ENCODE measurements at places on chromosomes 3 and 15.

DNA sequence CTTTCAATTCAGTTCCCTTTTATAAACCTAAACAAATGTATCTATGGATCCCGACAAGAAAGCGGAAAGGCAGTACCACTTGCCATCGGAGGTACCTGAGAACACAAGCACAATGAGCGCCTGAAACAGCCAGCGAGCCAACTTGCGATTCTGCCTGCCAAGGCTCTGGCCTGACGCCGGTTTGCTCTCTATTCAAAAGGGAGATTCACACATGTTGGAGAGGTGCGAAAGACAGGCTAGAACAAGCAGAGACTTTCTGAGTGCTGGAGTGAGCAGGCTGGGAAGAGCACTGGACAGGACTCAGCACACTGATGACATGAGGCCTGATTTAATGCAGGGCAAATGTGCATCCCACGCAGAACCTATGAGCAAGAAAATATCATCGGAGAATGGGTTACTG, 17.7 kb upstream of the PRR23E start:
- no peak for DNase-seq

GRCh38 chr3:73100741-73101559, 39.5 kb downstream of the EBLN2 start:
- peak; percentile 56 for DNase-seq

DNA sequence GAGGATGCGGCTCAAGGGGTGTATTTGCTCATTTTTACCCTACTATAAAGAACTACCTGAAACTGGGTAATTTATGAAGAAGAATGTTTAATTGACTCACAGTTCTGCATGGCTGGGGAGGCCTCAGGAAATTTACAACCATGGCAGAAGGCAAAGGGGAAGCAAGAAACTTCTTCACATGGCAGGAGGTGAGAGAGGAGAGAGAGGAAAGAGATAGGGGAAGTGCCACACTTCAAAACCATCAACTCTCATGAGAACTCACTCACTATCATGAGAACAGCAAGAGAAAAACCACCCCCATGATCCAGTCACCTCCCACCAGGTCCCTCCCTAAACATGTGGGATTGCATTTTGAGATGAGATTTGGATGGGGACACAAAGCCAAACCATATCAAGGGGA, 192.7 kb downstream of the DIPK2A start:
- DNase-seq: no peak

GRCh38 chr15:99250001-99250400, 620 bp upstream of the TTC23 start:
- DNase-seq: no peak

DNA sequence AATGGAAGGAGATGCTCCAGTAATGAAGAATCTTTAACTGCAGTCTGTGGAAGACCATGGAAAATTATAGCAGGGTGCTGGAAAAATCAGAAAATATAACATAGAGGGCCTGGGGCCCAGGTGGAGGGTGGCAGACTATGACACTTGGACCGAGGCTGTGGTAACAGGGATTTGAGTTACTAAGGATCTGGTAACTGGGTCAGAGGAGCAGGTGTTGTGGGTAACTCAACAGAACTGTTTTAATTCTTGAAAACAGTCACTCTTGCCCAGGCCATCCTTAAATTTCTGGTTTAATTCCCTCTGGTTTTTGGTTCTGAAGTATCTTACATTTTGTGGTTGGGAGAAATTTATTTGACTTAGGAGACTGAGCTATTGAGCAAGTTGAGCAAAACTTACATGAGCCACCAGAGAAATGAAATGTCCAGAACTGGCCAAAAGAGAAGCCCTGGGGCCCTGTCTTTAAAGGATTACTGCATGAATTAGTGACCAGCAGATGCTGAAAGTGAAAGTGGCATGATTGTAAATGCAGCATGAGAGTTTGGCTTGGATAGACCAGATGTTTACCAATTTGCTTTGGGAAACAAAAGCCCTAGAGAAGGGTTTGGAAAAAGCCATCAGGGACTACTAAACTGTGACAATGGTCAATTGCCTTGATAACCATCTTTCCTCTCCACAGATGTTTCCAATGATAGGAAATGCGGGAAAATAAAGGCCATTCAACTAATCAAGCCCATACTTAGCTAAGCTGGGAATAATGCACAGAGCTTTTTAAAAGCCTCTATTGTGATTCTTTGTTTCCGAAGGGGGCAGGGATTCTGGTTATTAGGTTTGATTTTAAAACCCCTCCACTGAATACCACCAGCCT, 374.9 kb upstream of the TGFBR2 start:
- DNase-seq: no peak

DNA sequence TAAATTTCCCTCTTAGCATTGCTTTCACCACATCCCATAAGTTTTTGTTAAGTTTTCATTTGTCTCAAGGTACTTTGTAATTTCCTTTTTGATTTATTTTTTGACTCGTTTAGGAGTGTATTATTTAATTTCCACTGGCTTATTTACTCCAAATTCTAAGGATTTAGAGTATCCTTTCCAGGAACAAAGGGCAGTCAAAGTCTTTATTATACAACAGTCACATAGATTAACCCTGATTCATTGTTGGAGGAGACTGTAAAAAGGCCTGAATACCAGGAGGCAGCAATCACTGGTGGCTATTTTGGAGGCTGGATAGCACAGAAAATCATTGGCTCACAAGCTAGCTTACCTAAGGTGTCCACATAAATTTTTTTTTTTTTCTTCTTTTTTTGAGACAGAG, 39.9 kb downstream of the OIP5 start:
- DNase-seq: no peak

DNA sequence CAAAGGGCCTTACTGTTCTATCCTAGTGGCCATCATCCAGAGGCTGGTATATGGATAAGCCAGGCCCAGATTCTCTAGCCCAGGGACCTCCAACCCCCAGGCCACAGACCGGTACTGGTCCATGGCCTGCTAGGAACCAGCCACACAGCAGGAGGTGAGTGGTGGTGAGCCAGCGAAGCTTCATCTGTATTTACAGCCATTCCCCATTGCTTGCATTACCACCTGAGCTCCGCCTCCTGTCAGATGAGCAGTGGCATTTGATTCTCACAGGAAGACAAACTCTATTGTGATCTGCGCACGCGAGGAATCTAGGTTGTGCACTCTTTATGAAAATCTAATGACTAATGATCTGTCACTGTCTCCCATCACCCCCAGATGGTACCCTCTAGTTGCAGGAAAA, 30.1 kb upstream of the TPM1 start:
- no peak for DNase-seq

GRCh38 chr3:3053974-3054373, 56.2 kb downstream of the IL5RA start:
- DNase-seq: no peak

DNA sequence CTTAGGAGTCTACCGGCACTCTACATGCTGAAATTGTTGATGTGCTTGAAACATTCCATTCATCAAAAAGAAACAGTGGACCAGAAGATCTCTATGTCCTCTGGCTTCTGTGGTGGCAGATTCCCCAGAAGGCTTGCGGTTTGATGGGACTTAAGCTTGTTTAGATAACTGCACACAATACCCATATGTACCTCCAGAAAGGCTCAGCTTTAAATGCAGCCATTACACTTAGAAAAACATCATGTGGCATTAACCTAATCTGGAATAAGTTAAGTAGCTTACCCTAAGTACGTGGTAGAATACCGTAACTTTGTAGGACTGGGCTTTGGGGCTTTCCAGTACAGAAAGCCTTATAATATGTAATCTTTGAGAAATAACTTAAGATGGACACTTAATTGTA, 187.3 kb downstream of the RBMS3 start:
- DNase-seq: no peak

- DNase-seq: no peak
Measured at GRCh38 chr15:54500330-54500729, 522.1 kb downstream of the UNC13C start.

Measured in stimulated activated CD8-positive, alpha-beta memory T cell treated with anti-CD3 and anti-CD28 coated beads, Interleukin-4, amount 100 ng/mL, for 1 hour (primary cell).